Activated CD4-positive, alpha-beta memory T cell treated with anti-CD3 and anti-CD28 coated beads, Interleukin-2, amount 10 ng/mL, durations not matched to agents 7 days and 5 days (primary cell): ENCODE measurements at places on chromosomes 6 and 20. TPM values are rescaled to one million over a fixed set of nuclear protein-coding genes. Genes with fewer than 3 reads are reported as not detected.

GRCh38 chr6:136822046-136822375 is 381 bp upstream of the PEX7 start:
- no peak for DNase-seq

DNA sequence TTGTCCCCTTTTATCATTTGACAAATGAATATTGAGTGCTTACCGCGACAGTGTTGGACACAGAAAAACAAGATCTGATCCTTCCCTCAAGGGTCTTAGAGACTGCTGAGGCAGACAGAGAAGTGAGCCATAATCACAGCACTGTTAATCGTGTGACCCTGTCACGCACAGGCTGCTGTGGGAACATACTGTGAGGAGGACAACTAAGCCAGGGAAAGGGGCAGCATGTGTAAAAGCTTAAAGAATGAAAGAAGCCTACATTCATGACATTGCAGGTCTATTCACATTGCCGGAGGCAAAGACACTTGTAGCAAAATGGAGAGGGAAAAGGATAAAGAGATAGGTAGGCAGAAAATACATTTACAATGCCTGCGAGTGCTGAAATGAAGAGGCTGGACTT is 32.7 kb downstream of the TRDN start:
- DNase-seq, result no peak

GRCh38 chr6:160215232-160215631 is 43.4 kb downstream of the SLC22A2 start:
- DNase-seq, result no peak

- DNase-seq, result no peak
Measured at GRCh38 chr20:24588047-24588635, 118.7 kb downstream of the SYNDIG1 start.

DNA sequence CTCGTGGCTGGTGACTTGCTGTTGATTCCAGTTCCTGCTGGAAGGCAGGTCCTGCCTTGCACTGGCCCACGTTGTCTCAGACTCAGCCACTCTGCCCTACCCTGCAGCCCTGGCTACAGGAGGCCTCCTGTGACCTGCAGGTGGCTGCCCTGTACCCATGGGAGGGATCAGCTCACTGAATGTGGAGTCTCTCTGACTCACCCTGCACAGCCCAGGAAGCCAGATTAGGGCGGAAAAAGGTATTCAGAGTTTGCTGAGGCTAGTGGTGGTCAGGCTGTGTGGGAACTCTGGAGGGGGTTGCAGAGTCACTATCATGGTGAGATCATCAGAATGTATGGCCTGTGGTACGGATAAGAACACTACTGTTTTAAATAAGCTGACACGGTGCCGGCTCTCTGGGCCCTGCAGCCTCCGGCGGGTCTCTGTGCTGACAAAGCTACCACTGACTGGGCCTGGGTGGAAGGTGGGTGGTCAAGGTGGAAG is 24.7 kb upstream of the PYGB start:
- peak; percentile 65 for DNase-seq

DNA sequence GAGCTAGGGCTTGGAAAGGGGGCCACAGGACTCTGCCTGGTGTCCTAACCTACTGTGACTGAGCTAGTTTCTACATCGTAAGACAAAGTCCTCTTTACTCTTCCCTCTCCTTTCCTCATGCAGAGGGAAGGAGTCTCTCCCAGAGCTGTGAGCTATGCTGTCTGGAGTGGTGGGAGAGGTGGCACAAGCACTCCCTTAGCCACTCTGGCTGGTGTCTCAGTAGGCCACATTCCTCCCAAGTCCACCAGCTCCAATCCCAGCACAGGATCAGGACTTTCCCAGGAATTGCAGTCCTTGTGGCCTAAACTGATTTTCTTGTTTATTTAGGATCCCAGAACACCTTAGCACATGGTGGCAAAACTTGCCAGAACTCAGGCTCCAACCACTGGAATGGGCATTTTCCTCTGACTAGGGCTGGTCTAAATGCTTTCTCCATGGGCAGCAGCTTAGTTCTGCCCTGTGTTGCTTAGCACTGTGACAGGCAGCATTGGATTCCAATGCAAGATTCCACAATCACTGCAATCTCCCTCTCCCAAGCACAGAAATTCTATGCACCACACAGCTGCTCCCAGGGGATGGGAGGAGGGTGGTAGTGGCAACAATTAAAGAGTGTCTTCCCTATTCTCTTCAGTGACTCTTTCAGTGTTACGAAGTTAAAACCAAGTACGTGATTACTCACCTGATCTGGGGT is 733.3 kb downstream of the HACE1 start:
- no peak for DNase-seq

DNA sequence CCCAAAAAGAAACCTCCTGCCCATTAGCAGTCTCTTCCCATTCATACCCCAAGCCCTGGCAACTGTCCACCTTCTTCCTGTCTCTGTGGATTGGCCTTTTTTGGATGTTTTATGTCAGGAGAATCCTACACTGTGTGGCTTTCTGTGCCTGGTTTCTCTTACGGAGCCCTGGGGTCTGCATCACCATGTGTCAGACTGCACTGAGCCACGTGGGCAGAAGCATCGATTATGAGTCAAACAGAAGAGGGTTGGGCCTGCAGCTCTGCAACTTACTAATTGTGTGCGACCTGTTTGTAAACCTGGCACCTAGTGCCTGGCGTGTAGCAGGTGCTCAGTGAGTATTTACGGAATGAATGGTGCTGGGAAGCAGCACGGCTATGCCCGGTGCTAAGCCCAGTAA is 62.6 kb downstream of the IGF2R start:
- DNase-seq, result no peak

GRCh38 chr6:11258260-11259237 is 26.1 kb upstream of the NEDD9 start:
- DNase-seq, result peak; percentile 70

DNA sequence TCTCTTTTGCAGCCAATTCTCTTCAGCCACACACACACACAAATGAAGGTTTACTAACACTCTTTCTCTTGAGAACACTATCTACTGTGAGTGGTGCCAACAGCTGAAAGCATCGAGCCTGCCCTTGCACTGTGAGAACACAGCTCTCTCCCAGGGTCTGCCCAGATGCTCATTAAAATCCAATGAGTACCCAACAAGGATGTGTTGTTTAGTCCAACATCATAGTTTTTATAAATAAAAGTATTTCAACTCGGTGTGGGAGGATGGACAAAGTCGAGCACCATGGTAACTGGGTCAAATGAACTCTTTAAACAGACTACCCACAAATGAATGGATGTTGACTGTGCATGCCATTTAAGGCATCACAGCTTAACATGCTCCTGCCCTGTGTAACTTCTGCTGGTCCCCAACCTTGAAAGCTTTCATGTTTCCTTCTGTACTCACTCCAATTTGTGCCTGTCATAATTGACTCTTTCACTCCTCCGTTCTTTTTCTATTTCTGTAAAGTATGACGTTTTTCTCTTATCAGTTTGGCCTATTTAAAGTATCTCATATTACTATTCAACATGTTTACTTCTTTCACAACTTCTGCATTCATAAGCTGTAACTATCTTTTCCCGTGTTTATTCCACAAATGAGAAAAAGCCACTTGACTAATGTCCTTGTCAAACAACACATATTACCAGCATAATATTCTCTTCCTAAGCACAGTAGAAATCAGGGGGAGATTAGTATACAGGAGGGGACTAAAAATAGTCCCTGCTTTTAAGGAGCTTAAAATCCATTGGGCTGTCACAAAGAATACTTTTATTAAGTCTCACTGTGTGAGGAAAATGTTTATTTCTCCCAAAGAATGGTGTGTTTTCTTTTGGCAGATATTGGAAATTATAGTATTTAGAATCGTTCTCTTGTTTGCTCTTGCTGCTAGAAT is 215.4 kb downstream of the RFPL4B start:
- DNase-seq, result no peak

DNA sequence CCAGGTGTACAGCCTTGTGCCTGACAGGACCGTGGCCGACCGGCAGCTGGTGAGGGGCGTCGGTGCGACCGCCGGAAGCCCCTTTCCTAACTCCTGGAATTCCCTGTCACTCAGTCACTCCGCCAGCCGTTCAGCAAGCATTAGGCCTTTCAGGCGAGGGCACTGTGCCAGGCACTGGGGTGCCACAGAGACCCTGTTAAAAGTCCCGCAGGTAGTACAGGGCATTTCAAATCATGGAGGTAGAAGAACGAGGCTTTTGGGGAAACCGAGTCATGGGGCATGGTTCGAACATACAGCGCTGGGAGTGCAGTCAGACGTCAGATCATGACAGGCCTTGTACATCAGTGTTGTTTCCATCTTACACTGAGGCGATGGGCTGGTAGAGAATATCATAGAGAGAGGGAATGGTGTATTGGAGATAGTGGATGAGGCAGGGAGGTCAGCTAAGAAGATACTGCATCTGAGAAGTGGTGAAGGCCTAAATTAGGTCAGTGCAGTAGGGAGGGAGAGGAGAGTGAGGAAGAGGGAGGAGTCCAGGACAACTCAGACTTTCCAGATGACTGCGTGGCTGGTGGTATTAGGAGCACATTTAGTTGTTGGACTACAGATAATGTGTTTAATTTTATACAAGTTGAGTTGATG is 892 bp upstream of the DXO start:
- DNase-seq, result no peak

DNA sequence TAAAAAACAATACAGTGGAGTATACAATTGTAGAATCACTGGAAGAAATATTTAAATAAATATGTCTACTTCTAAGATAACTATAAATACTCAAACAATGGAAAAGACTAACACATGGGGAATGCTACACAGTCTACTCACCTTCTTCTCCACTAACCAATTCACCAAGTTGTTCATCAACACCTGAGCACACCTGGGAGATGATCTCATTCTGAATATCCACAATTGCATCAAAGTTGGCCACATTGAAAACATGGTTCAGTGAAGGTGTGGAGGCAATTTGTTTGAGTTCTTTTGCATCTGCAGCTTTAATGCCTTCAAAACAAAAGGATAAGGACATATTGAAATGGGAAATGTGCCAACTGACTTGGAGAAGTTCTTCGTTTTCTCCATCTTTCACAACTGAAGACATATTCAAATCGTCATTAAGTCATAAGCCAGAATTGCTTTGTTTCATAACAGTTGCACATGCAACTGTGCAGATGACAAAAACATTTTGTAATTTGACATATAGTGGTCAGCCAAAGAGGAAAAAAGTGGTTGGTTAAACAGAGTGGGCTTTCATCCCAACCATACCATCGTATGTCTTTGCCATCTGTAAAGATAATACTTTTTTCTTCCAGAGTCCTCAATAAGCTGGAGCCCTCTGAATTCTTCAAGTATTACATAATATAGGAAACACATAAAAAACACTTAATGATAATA is 17.5 kb downstream of the COL12A1 start:
- DNase-seq, result no peak

DNA sequence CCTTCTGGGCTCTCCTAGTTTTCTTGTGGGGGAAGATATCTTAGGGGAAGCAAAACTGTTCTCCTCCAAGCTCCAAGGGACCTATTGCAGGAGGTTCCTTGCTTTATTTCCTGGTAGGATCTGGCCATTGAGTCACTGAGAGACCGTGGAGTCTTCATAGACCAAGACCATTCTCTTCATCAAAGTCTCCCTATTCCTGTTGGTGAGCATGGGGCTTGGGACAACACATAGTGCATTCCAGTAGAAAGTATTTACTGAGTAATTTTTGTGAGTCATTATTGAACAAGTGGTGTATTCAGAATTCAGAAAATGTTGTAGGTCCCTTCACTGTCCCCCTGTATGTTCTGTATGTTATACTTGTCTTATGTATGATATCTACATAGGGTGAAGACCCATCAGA is 133.6 kb downstream of the CDH26 start:
- no peak for DNase-seq

DNA sequence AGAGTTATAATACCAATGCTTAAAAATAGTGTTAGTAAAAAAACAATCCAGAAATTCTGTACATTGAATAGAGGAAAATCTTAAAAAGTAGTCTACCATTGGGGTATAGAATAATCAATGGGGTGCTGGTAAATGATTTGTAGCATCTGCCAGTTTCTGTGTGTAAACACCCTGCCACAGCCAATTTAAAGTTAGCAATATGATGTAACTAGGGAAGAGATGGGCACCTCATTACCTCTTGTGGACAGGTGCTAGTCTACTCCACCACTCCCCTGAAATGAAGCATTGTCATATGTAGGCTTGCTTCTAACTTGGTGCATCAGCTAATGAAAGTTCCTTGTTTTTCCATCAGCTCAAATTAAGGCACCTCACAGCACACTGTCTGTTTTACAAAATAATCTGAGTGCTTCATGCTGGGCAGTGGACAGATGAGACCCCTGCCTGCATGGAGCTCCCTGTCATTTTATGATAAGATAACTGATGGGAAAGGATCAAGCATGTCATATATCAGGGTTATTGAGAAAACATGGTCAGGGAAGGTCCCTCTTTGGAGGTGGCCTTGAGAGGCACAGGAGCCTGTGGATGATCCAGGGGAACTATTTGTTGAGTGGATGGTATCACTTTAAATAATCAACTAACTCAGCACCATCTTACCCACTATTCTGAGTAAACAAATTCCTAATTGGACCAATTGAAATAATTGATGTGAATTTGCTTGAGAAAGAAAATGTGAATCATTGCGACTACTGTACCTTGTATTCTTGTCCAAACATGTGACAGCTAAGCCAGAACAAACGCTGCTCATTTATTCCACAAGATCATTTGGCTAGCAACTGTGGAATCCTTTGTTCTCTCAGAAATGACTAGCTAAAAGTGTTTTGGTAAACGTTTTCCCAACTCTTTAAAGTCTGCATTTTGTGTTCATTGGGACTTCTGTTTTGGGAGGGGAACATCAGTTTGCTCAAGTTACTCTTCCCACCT is 45.9 kb upstream of the CSE1L start:
- no peak for DNase-seq

DNA sequence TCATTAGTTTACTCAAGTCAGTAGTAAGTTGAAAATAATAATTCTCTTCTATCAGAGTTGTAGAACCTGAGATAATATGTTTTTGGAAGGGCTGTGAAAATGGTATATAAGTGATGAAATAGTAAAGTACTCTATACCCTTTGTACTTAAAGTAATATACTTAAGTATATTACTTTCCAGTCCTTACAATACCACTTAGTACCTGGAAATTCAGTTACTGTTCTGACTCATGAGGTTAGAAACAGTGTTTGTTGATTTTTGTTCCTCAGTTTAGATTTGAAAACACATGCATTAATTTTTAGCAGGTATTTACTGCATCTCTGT is 10.1 kb downstream of the TULP4 start:
- no peak for DNase-seq

- peak; percentile 78 for DNase-seq
Measured at GRCh38 chr20:3101737-3102574, 17.4 kb upstream of the AVP start.

SLC26A8 gene
- total RNA-seq, result not detected

FAM209B gene
- 0.91 TPM for total RNA-seq

ULBP2 gene
- 1.5 TPM for total RNA-seq

OXT gene
- not detected for total RNA-seq

TMEM170B gene
- total RNA-seq, result 0.48 TPM

LHFPL5 gene
- not detected for total RNA-seq
